Subcutaneous preadipocyte (primary cell): ENCODE measurements at places on chromosomes 13 and 19. TPM values are rescaled to one million over a fixed set of nuclear protein-coding genes. Genes with fewer than 3 reads are reported as not detected.

The KIR3DL1 gene
- total RNA-seq = not detected in 2 replicates

The INSL3 gene
- not detected in 2 replicates for total RNA-seq

The ICAM4 gene
- 0.39 TPM in 1 of 2 replicates, not detected in the other for total RNA-seq

The VSIG10L gene
- 0.73 and 0.98 TPM in 2 replicates for total RNA-seq

The MAB21L1 gene
- 1.1 and 1.4 TPM in 2 replicates for total RNA-seq

The PRTN3 gene
- total RNA-seq = not detected in 2 replicates

The HS6ST3 gene
- total RNA-seq = under 0.01 TPM in 2 replicates

The ATP7B gene
- 2.2 TPM in 2 replicates for total RNA-seq

The SMIM17 gene
- 0.39 TPM in 1 of 2 replicates, not detected in the other for total RNA-seq

The ZNF578 gene
- total RNA-seq = 1.6 and 2.2 TPM in 2 replicates

The LGALS14 gene
- not detected in 2 replicates for total RNA-seq

The CKM gene
- total RNA-seq = under 0.01 TPM in 1 of 2 replicates, not detected in the other

The APLP1 gene
- 0.37 and 1.2 TPM in 2 replicates for total RNA-seq

The FFAR2 gene
- total RNA-seq = not detected in 2 replicates

The FPR1 gene
- 0.39 and 1.5 TPM in 2 replicates for total RNA-seq

The DIRAS1 gene
- total RNA-seq = 0.78 and 3.7 TPM in 2 replicates

The C1QTNF9B gene
- not detected in 2 replicates for total RNA-seq

The JSRP1 gene
- total RNA-seq = not detected in 2 replicates

The MOB3A gene
- 42.3 and 79.2 TPM in 2 replicates for total RNA-seq

The SH2D3A gene
- total RNA-seq = not detected in 2 replicates

The FPR3 gene
- not detected in 2 replicates for total RNA-seq

The MEDAG gene
- 22.1 and 55.1 TPM in 2 replicates for total RNA-seq

The SCN1B gene
- 2.2 TPM in 2 replicates for total RNA-seq

The ZNF471 gene
- total RNA-seq = 1.8 and 2.2 TPM in 2 replicates

The FGF14 gene
- total RNA-seq = 8.1 and 11.5 TPM in 2 replicates

The DLL3 gene
- total RNA-seq = 0.37 and 0.39 TPM in 2 replicates

The SIGLEC14 gene
- total RNA-seq = not detected in 2 replicates

The RSPH6A gene
- under 0.01 and 0.39 TPM in 2 replicates for total RNA-seq

The ZNF44 gene
- total RNA-seq = 4.8 and 6.3 TPM in 2 replicates

The CFAP97D2 gene
- not detected in 2 replicates for total RNA-seq

The LYL1 gene
- total RNA-seq = 0.73 and 0.98 TPM in 2 replicates

The LGALS4 gene
- not detected in 2 replicates for total RNA-seq

The ERCC5 gene
- total RNA-seq = 63.1 and 69.4 TPM in 2 replicates

The MCEMP1 gene
- not detected in 2 replicates for total RNA-seq

The DDX39A gene
- 73.9 and 99.9 TPM in 2 replicates for total RNA-seq

The FFAR1 gene
- not detected in 2 replicates for total RNA-seq

The BCAM gene
- 1.8 and 2.2 TPM in 2 replicates for total RNA-seq

The ZNF468 gene
- 11.4 and 16.8 TPM in 2 replicates for total RNA-seq

The IFNL4 gene
- total RNA-seq = not detected in 2 replicates

The TCF3 gene
- total RNA-seq = 65.4 and 78.4 TPM in 2 replicates

The ZNF585A gene
- total RNA-seq = 3.1 and 6.6 TPM in 2 replicates

The RGL3 gene
- total RNA-seq = 0.37 and 0.98 TPM in 2 replicates

The ADGRE2 gene
- total RNA-seq = 1.1 and 3.7 TPM in 2 replicates

The FEM1A gene
- total RNA-seq = 9.2 and 13.9 TPM in 2 replicates

The ATP4A gene
- not detected in 2 replicates for total RNA-seq

The ZNF865 gene
- total RNA-seq = 1.1 and 1.6 TPM in 2 replicates

The ZNF682 gene
- total RNA-seq = 1.4 and 1.5 TPM in 2 replicates

The MBD3L2 gene
- not detected in 2 replicates for total RNA-seq

The MEF2B gene
- total RNA-seq = not detected in 2 replicates

The CXCL17 gene
- not detected in 2 replicates for total RNA-seq

The ANKLE1 gene
- 0.37 and 0.39 TPM in 2 replicates for total RNA-seq

The PRR19 gene
- total RNA-seq = under 0.01 and 0.20 TPM in 2 replicates

The RAB8A gene
- total RNA-seq = 80.1 and 113 TPM in 2 replicates

The IGFL2 gene
- total RNA-seq = not detected in 2 replicates

The SIGLEC5 gene
- total RNA-seq = not detected in 2 replicates
